ENCODE measurements at places on chromosomes 3 and 15. TPM values are rescaled to one million over a fixed set of nuclear protein-coding genes. Genes with fewer than 3 reads are reported as not detected.
A peak's percentile ranks its signal among the peaks of the same experiment; 100 is the strongest.

DNA sequence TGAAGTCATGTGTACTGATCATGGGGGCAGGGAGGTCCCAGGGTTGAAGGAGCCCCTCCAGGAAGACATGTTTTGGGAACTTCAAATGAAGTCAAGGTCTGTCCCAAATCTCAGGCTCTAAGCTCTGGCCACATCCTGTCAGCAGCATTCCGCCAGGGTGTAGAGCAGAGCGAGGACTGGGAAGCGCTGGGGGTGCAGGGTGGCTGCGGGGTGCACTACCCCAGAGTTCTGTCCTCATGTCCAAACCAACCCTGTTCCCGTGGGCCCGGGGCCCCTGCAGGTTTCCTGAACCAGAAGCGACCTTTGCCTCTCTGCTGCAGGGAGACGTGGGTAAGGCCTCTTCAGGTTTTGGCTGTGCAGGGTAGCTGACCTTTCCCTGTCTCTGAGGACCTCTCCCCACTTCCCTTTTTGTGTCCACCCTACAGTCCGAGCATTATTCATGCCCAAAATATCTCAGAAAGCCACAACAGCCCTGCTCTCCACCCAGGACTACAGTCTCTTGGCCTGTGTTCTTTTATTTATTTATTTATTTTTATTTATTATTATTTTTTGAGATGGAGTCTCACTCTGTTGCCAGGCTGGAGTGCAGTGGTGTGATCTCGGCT lies 26.6 kb upstream of the FLNB start:
- no peak for DNase-seq

GRCh38 chr3:49271047-49271446 lies 6.0 kb downstream of the C3orf62 start:
- DNase-seq = no peak

MIX23 gene
- 36.3 TPM for total RNA-seq

GRCh38 chr3:105691633-105692032 lies 177.2 kb downstream of the CBLB start:
- DNase-seq = no peak

EIF4E3 gene
- total RNA-seq = 0.64 TPM

KY gene
- 0.32 TPM for total RNA-seq

GOLGA8G gene
- not detected for total RNA-seq

GRCh38 chr3:129620828-129621559 lies 14.5 kb upstream of the PLXND1 start:
- no peak for DNase-seq

GRCh38 chr15:78709263-78709882 lies 68.4 kb upstream of the CHRNB4 start:
- DNase-seq = peak; percentile 36

ONECUT1 gene
- not detected for total RNA-seq

DNA sequence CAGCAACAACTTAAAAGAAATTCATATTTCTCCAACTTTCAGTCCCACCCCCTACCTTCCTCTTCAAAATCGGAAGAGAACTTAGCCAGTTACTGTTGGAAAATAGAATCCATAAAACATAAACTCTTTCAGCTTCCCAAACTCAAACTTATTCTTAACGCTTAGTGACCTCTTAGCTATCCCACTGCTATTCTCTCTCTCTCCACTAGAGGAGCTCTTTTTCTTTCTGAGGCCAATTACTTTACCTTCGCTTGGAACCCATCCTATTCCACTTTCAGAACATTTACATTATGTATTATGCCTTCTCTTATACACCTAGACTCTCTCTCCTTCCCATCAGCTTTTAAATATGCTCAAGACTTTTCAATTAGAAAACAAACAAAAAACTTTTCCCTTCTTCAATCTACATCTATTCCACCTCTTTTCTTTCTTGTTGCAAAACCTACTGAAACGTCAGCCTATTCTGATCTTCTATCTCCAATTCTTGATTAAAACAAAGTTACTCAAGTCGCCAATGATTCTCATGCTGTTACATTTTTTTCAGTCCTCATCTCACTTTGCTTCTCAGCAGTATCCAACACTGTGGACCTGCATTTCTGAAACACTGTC lies 13.4 kb upstream of the GHSR start:
- peak; percentile 35 for DNase-seq

DNA sequence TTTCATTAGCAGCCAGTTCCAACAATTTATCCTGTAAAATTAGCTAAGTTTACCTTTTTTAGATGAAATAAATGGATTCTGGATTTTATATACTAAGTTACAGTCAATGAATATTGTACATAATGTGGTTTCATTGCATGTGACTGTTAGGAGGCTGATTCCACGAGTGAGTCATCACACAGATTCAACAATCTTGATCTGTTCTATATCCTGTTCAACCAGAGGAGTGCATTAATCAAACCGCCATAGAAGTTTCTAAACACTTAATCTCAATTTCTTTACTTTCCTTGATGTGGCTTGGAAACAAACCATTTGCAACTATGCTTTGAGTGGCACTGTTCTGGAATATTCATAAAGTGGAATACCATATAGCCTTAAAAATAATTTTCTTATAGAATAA lies 15.3 kb downstream of the DNAJC13 start:
- DNase-seq = peak; percentile 91

NEK10 gene
- total RNA-seq = 1.9 TPM

KNG1 gene
- not detected for total RNA-seq

DNA sequence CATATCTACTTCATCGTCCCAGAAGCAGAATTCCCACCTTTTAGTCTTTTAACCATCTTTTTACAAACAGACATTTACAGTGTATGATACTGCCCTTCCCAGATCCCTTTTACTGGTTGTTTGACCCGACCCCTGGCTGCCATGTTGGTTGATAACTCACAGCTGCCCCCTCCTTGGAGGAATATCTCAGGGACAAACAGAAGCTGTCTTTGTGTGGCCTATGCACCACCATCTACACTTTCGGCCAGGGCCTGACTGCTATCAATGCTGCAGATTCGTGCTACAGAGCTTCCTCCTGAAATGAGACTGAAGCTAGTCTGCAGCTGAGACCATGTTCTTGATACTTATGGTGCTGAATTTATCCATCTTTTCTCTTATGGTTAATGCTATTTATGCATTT lies 6.6 kb upstream of the POLQ start:
- DNase-seq = peak; percentile 59

DNA sequence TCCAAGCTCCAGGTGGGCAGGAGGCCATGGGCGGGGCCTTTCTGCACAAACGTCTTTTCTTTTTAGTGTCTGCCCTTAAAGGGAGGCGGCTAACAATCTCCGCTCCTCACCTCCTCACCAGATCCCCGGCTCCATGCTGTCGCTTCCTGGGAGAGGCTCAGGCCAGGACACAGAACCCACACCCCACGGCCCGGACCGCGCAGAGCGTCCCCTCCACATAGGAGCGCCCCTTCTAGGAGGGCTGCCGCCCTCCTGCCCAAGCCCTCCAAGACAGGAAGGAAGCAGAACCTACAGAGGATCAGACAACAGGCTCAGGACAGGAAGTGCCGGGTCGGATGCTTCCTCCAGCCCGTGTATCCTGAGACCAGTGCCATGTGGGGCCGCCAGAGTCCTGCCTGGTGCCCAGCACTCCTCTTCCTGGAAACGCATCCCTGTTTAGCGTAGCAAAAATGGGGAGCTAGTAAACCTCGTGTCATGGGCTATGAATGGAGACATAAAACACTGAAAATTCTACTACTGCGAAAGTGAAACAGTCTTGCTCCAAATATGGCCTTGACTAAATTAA lies 83.2 kb upstream of the ATP10A start:
- no peak for DNase-seq

DNA sequence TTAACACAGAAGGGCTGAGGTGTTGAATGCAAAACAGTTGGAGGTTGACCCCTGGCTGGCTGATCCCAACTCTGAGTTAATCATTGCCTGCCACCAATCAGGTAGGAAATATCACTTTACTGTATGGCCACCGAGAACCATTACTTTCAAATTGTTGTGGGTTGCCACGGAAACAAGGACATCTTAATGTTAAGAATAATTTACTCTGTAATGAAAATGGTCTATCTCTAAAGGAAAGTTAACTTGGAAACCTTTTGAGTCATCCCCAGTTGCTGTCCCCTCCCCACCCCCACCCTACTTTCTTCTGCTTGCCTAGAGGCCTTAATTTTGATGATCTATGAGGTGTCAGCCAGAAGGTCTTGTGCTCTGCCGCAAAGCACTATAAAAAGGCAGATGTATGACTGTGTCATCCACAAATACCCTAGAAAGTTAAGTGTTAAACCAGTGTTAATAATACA lies 78.7 kb upstream of the SNRK start:
- peak; percentile 87 for DNase-seq

ZNF385D gene
- 0.64 TPM for total RNA-seq

CCRL2 gene
- 0.64 TPM for total RNA-seq

GRCh38 chr3:155076888-155077287 lies 3.2 kb upstream of the MME start:
- DNase-seq = no peak

DNAJA4 gene
- total RNA-seq = 4.3 TPM

- no peak for DNase-seq
These were observed 375.3 kb downstream of the OCA2 start for GRCh38 chr15:27723821-27724220.

DNA sequence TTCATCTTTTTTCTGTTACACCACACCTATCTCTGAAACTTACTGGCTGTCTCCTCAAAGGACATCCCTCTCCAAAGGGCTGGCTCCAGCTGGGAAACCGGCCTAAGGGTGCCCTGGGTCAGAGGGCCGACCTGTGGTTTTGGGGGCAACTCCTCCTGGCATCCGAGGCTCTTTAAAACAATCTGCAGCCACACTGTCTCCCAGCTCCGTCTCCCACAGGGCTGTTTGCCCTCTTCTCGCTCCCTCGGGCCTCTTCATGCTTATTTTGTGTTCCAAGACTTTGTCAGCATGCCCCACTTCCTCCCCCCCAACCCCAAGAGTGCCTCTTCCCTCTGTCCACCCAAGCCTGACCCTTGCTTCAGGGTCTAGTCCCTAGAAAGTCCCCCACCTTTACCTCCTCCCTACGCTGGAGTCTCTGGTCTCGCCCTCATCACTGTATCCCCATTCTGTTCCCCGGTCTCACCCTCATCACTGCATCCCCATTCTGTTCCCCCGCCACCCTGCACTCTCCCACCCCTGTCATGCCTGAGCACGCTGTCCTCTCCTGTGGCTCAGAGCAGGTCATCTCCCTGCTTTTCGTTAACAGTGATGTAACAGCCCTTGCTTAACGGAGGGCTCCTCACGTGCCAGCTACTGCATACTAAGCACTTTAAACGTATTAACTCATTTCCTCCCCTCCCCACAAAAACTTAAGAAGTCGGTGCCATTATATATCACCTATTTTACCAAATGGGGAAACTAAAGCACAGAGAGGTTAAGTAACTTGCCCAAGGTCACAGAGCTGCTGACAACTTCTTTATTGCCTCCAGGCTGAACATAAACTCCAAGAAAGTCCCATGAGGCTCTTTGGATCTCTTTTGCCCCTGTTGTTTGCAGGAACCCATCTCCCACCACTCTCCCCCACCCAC lies 1.1 kb upstream of the CSK start:
- peak; percentile 66 for DNase-seq

DNA sequence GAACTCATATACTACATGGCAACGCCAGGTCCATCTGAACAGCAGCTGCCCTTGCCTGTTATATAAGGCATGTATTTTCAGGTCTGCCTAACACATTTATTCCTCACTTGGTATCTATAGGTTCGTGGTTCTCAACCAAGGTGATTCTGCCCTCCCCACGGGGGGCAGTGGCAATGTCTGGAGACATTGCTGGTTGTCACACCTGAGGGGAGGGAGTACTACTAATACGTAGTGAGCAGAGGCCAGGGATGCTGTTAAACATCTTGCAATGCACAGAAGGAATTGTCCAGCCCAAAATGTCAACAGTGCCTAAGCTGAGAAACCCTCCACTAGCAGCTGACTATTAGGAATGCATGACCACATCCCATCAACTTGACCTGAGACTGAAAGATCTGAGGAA lies 32.6 kb downstream of the ADAMTS9 start:
- DNase-seq = no peak

CADPS gene
- not detected for total RNA-seq

DNA sequence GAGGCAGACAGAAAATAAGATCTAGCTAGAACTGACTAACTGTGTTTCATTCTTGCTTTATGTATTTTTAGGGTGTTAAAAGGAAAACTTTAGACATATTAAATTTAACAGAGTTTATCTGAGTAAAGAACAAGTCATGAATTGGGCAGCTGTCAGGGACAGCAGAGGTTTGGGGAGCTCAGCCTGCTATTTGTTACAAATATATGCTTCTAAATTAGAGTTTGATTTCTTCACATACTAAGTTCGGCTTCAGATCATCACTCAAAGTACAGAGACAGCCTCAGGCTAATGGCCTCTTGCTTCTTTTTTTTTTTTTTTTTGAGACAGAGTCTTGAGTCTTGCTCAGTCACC lies 21.9 kb downstream of the EFCC1 start:
- peak; percentile 17 for DNase-seq

DNA sequence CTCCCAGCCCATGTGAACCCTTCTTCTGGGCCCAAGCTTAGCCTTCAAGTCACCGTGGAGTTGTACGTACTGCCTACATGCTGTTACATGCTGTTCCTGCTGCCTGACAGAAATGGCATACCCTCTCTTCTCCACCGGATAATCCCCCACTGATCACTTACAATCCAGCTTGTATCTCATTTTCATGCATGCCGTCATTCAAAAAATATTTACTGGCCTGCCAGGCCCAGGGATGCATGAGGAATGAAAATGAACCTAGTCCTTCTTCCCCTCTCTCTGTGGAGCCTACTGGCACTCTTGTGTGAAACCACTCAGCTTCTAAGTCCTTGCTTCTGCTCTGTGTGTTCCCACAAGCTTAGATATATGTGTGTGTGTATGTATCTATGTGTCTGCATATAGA lies 60.6 kb downstream of the WNT5A start:
- no peak for DNase-seq

- DNase-seq = peak; percentile 42
These were observed 70.8 kb downstream of the RAB11A start for GRCh38 chr15:65939901-65940617.

- no peak for DNase-seq
These were observed 141.7 kb downstream of the TJP1 start for GRCh38 chr15:29680465-29681165.

- no peak for DNase-seq
These were observed 80.1 kb upstream of the PTX3 start for GRCh38 chr3:157356541-157356940.

GRCh38 chr15:35657679-35658311 lies 111.8 kb upstream of the DPH6 start:
- no peak for DNase-seq

HYKK gene
- 2.3 TPM for total RNA-seq

GRCh38 chr3:84125760-84126159 lies 833.0 kb upstream of the CADM2 start:
- DNase-seq = no peak

MAP2K5 gene
- total RNA-seq = 6.1 TPM

DNA sequence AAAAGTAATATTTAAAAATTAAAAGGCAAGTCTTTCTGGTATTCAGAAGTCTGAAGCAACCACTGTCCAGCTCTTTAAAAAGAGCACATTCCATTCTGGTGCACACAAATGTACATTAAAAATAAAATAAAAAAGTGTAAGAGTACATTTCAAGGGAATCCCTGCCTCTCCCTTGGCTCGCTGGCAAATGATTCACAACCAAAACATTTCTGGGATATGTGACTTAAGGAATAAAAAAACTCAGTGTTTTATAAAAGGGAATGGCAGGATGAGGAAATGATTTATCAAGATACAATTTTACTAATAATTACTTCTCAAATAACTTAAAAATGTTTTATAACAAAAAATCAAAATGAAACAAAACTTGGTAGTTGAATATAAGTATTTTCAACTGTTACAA lies 23.8 kb upstream of the ANXA2 start:
- peak; percentile 75 for DNase-seq

- DNase-seq = no peak
These were observed 16.5 kb upstream of the TSEN2 start for GRCh38 chr3:12467746-12468145.

- no peak for DNase-seq
These were observed 587.9 kb downstream of the GBE1 start for GRCh38 chr3:81173514-81173913.

GRCh38 chr3:18295171-18295920 lies 129.8 kb downstream of the SATB1 start:
- DNase-seq = no peak
